Smooth muscle cell of the pulmonary artery (primary cell): ENCODE measurements at places on chromosomes 6 and 20. TPM values are rescaled to one million over a fixed set of nuclear protein-coding genes. Genes with fewer than 3 reads are reported as not detected.

The RIPPLY2 gene
- total RNA-seq = not detected in 2 replicates

The MOCS1 gene
- total RNA-seq = 18.1 and 31.3 TPM in 2 replicates

The RIPOR3 gene
- 0.33 and 0.73 TPM in 2 replicates for total RNA-seq

The GNMT gene
- total RNA-seq = 0.13 and 0.36 TPM in 2 replicates

The DUSP15 gene
- total RNA-seq = 0.17 and 0.20 TPM in 2 replicates

The SLC17A3 gene
- not detected in 2 replicates for total RNA-seq

The GATA5 gene
- 0.13 and 0.26 TPM in 2 replicates for total RNA-seq

The HLA-DQA1 gene
- total RNA-seq = 0.20 TPM in 1 of 2 replicates, not detected in the other

The CDH26 gene
- total RNA-seq = 0.17 and 0.59 TPM in 2 replicates

The PDE10A gene
- 8.5 and 16.0 TPM in 2 replicates for total RNA-seq

The TRIM40 gene
- total RNA-seq = not detected in 2 replicates

The GPX5 gene
- not detected in 2 replicates for total RNA-seq

The PDYN gene
- total RNA-seq = not detected in 2 replicates

The MAP1LC3A gene
- total RNA-seq = 28.3 and 29.1 TPM in 2 replicates

The TCFL5 gene
- total RNA-seq = 17.0 and 19.5 TPM in 2 replicates

The VGLL2 gene
- not detected in 2 replicates for total RNA-seq

The C20orf204 gene
- 0.65 and 0.76 TPM in 2 replicates for total RNA-seq

The CLVS2 gene
- total RNA-seq = not detected in 2 replicates

The PAQR8 gene
- 4.4 and 7.7 TPM in 2 replicates for total RNA-seq

The TP53TG5 gene
- 0.03 TPM in 1 of 2 replicates, not detected in the other for total RNA-seq

The COL9A3 gene
- total RNA-seq = 0.39 and 0.50 TPM in 2 replicates

The BPIFA1 gene
- total RNA-seq = not detected in 2 replicates

The SYTL3 gene
- total RNA-seq = 1.8 and 2.0 TPM in 2 replicates

The TNFRSF21 gene
- total RNA-seq = 6.3 and 18.0 TPM in 2 replicates

The TCF15 gene
- total RNA-seq = not detected in 2 replicates

The LKAAEAR1 gene
- total RNA-seq = not detected in 2 replicates

The HTR1E gene
- total RNA-seq = 0.03 TPM in 1 of 2 replicates, not detected in the other

The CST11 gene
- total RNA-seq = not detected in 2 replicates

The MACROD2 gene
- total RNA-seq = 0.40 and 0.85 TPM in 2 replicates

The CTCFL gene
- total RNA-seq = not detected in 2 replicates

The KIAA0408 gene
- 0.50 and 0.78 TPM in 2 replicates for total RNA-seq
